LoVo (cell line): ENCODE measurements at places on chromosomes 1 and 21.

DNA sequence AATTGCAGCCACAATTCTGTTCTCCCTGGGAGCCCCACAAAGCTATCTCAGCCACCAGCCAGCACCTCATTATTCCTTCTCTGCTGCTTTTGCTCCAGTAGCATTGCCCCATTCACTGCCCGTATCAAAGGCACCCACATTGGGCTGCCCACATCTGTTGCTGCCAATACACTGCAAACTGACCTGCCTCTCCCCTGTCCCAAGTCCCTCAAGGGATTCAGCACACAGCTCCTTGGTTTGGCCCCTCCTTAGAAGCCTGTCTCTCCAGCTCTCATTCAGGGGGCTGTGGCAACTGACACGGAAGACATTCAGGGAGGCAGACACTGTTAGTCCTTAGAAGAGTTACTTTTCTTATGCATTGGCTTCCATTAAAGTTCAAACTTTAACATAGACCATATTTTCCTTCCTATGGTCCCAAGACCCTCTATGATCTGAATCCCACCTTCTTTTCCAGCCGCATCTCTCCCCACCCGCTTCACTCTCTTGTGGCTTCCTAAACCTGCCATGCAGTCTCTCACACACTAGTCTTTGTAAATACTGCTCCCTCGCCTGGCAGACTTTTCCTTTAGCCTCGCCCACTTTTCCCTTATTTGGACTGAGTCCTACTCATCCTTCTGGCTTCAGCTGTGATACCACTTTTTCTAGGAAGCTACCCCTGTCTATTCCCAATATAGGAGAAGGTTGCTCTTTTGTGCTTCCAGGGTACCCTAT lies 19.3 kb upstream of the KLHDC8A start:
- DNase-seq = no peak

DNA sequence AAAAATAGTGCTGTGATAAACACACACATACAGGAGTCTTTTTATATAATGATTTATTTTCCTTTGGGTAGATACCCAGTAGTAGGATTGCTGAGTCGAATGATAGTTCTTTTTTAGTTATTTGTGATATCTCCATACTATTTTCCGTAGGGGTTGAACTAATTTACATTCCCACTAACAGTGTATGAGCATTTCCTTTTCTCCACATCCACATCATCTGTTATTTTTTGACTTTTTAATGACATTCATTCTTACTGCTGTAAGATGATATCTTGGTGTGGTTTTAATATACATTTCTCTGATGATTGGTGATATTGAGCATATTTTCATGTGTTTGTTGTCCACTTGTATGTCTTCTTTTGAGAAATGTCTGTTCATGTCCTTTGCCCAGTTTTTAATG lies 78.3 kb downstream of the NIBAN1 start:
- DNase-seq = no peak

DNA sequence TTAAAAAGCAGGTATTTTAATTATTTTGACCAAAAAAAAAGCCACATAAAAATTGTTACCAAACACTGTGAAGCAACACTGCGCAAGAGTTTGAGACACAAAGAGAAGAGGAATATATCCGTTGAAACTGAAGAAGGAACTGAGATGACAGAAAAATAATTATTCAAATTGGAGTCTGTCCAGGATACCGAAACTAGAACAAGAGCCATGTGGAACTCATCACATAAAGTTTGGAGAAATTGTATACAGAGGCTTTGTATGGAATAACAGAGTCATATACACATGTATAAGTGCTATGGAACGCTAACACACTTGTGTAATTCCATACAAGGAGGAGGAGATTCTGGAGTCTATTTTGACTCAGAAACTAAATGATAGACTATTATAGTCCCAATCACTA lies 675.1 kb upstream of the ADGRL2 start:
- no peak for DNase-seq

GRCh38 chr21:44820851-44821250 lies 3.0 kb upstream of the SUMO3 start:
- no peak for DNase-seq

DNA sequence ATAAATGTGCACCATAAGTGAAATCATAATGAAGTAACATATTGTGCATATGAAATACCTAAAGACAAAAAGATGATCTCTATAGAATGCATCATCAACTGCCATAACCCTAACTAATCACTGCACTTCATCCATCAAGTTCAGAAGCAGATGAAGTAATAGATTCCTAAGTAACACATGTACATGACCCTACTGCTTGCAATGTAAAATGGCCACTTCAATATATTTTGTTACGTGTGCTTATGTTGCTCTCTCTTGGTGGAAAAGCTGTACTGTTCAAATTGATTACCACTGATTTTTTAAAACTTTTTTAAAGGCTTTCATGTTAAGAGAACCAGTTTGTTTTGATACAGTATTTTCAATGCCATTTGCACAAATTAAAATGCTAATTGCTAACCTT lies 141.8 kb downstream of the TTLL7 start:
- DNase-seq = peak; percentile 11

GRCh38 chr1:21783679-21784603 lies 992 bp upstream of the USP48 start:
- DNase-seq = no peak

DNA sequence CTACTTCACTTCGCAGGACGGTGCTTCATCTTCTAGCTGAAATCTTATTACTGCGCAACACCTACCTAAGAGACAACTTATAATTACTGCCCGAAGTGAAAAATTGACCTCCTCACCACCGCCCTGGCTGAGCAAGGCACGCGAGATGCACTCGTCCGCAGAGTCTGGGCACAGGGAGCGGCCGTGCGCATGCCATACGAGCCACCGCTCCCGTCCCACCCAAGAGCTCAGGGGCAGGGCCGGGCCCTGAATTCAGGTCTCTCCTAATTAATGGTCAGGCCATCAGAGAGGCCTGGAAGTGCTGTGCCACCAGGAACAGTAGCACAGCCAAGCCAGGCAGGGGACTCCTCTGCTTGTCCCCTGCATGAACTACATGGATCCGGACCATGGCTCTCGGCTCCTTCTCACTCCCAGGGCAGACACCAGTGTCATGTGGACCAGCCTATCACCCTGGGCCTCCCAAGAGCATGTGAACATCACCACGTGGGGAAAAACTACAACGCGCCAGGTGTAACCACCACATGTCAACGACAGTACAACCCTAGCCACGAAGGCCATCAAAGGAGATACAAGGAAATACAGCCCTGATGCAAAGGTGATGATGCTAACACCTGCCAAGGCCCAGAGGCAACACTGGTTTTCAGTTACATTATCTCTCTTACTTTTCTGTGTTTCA lies 11.5 kb downstream of the RIPK4 start:
- DNase-seq = no peak

- DNase-seq = peak; percentile 7
These were observed 61.2 kb downstream of the GBP6 start for GRCh38 chr1:89425056-89425455.

- no peak for DNase-seq
These were observed 595 bp downstream of the IL10RB start for GRCh38 chr21:33266789-33267135.

- no peak for DNase-seq
These were observed 48.9 kb upstream of the PTGFR start for GRCh38 chr1:78441921-78442320.

DNA sequence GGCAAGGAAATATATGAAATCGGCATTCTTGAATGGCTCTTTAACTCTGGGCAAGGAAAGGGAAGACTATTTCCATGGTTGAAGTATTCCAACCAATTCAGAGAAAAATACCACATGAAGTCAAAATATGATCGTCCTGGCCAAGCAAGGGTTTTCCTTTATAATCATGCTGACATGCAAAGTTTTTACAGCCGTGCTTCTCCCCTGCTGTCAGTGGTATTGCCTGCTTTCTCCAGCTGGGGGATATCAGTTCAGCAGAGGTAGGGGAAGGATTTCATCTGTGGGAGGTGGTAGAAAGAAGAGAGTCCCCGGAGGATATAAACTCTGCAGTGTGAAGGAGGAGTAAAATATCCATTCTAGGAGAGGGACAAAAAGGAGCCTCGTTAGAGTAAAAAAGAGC lies 322.8 kb downstream of the PAPPA2 start:
- no peak for DNase-seq

GRCh38 chr1:101250656-101251272 lies 13.9 kb downstream of the S1PR1 start:
- DNase-seq = no peak

DNA sequence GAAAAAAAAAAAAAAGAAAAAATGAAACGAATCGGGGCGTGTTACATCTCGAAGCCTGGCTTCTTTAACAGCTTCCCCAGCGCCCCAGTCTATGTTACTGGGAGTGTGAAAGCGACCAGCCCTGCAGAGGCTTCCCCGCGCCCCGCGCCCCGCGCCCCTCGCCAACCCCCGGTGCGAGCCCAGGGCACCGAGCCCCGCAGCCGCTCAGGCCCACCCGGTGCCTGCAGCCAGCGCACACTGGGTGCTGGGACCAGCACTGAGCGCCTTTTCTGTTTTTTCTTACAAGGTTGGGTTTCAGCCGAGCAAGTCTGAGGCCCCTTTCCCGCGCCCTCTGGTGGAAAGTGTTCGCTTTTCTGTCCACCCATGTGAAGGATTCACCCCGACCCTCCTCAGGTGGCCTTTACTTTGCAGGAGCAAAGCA lies 42.1 kb upstream of the ZNF496 start:
- peak; percentile 66 for DNase-seq

DNA sequence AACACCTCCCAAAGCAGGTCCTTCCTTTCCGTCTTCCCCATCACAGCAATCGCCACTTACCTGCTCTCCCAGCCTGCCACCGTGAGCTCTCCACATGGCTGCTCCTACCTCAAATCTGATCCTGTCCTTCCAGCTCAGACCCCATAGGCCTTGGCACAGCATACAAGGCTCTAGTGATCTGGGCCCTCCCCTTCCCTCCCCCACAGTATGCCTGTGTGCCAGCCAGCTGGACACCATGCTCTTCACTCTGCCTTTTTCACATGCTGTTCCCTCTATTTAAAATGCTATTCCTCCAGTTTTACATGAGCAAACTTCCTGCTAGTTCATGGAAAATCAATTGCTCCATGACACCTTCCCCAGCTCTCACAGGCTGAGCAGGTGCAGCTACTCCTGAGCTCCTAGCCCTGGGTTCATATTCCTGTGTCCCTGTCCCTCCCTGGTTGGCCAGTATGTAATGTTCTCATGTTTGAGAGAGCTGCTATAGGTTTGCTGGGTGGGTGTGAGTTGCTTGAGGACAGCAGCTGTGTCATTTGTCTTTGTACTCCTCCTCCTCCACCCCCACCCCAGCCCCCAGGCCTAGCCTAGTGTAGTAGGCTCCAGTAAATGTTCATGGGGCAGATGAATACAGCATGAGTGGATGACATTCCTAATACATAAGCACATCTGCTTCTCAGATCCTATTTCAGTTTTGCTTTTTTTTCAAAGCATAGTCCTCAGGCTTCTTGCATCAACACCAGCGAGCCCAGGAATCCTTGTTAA lies 6.3 kb upstream of the TNNT2 start:
- DNase-seq = no peak

DNA sequence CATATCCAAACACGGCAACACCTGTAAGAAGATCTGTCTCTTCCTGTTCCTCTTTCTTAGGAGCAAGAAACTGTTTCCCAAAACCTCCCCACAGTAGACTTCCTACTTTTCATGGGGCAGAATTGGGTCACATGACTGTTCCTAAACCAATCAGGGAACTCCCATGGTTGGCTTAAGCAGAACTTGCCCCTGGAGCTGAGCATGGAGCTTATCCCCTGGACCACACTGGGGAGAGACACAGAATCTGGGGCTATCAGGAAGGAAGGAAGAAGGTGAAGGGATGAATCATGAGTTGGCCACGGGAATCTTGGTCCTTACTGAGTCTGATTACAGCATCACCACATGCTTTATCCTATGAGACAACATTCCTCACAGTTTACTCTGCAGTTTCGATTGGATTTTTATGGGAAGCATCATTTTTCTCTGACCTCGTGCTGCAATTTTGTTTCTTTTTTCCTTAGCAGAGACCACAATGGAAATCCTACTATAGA lies 81.8 kb downstream of the CDC7 start:
- peak; percentile 54 for DNase-seq

DNA sequence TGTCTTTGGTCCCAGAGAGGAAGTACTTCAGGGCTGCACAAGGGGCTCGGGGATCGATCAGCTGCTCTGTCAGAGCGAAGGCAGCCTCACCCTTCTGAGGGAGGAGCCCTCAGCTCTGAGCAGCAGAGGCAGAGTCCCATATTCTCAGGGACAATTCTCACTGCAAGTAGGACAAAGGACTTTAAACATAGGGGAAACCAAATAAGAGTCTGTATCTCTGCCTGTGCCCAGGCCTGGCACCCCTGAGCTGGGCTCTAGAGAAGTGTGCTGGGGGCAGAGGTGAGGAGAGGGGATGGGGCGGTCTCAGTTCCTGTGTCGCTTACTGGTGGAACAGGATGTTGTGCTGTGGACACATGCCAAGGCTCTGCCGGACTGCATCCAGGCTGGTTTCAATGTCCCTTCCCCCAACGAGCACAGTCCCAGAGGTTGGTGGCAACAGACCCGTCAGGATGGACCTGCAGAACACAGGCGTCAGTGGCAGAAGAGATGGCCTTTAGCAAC lies 76.6 kb downstream of the ABCA4 start:
- no peak for DNase-seq

DNA sequence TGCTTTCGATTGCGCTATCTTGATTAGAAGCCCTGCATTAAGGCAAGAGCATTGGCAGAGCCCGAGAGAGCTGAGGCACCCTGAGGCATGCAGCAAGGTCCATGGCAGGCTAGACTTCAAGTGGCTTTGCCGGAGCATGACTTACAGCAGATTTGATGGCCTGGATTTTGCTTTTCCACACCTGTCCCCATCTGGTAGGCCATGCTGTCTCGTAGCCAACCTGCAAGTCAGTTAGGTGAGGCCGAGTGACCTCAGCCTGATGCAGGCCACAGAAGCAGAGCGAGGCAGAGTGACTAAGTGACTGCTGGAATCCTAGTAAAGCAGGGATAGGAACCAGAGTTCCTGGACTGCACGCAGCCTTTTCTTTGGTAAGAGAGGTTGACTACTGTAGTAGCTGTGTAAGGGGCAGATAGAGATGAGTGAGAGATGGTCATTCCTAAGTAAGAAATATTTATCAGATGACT lies 148.9 kb downstream of the PBX1 start:
- no peak for DNase-seq

- DNase-seq = no peak
These were observed 136.9 kb downstream of the PSMG1 start for GRCh38 chr21:39046236-39046916.

DNA sequence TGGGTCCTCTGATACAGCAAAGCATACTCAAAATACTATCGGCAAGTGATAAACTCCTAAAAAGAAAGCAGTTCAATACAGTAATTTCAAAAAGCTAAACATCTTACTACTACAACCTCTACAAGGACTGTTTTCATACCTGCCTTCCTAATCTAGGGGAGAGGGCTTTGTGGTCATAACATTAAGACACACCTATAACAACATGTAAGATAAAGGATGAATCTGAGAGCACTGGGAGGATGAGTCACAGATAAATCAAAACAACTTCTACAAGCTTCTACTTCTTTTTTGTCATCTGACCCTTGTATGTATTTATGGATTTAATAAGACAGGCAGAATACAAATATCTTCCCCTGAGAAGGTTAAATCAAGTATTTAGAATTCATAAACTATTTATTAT lies 40.0 kb downstream of the LTN1 start:
- DNase-seq = no peak

- no peak for DNase-seq
These were observed 1.6 kb downstream of the TENT5C start for GRCh38 chr1:117607471-117607870.
